ENCODE measurements at places on chromosomes 7 and 10. TPM values are rescaled to one million over a fixed set of nuclear protein-coding genes. Genes with fewer than 3 reads are reported as not detected.

Gene ACSL5
- 6.2 TPM for total RNA-seq

Gene KAZALD1
- 2.2 TPM for total RNA-seq

Gene TACR2
- total RNA-seq = 0.33 TPM

Gene OR13A1
- total RNA-seq = not detected

Gene CTAGE4
- not detected for total RNA-seq

DNA sequence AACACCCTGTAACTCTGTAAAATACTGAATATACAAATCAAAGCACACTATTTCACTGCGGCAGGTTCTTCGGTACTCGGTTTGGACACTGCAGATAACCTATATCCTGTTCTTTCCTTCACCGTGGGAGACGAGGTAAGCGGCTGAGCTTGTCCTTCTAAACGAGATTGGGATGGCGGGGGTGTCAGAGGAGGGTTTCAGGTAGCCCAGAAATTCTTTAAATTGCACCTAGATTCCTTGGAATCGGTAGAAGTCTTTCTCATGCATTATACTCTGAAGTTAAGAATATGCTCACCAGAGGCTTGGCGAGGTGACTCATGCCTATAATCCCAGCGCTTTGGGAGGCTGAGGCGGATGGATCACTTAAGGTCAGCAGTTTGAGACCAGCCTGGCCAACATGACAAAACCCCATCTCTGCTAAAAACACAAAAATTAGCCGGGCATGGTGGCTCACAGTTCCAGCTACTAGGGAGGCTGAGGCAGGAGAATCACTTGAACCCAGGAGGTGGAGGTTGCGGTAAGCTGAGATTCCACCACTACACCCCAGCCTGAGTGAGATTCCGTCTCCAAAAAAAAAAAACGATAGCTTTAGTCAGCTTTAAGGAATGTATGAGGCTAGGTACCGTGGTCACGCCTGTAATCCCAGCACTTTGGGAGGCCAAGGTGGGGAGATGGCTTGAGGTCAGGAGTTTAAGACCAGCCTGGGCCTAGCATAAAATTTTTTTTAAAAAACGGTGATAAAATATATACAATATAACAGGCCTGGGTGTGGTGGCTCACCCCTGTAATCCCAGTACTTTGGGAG, 10.1 kb upstream of the LAT2 start:
- no peak for DNase-seq

DNA sequence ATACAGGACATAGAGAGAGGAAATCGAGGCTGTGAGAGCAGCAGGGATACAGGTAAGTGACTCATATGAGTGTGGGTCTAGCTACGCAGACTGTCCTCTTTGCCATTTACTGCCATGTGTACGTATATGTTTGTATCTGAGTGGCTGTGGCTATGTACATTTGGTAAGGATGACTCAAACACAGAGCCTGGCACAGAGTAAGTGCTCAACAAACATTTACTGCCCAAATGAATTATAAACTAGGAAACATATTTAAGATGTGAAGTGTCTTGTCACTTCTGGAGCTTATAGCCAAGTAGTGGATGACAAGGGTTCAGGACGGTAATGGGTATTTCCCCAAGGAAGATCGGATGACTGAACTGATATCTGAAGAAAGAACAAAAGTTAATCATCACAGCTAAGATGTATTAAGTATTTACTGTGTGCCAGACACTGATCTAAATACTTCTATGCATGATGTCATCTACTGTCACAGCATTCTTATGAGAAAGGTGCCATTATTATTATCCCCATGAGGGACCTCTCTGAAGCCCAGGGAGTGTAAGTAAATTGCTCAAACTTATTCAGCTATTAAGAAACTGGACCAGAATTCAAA, 6.0 kb downstream of the MRPL43 start:
- DNase-seq = no peak

- no peak for DNase-seq
These were observed 34.2 kb upstream of the TCF7L2 start for GRCh38 chr10:112915590-112916572.

DNA sequence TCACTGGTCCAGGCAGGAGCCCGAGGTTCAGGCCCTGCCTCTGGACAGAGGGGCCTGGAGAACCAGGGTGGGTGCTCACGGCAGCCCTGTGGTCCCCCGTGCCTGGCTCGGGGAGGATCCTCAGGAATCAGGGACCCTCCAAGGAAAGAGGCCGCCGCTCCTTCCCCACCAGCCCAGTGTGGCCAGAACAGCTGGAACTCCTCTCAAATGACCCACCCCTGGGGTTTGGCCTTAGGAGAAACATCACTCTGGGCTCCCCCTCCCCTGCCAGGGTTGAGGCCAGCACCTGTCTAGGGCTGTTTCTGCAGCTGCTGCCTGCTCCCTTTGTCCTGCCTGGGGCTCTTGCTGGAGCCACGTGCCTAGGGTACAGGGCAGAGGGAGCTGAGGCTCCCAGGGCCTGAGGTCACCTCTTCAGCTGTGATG, 161.0 kb downstream of the RNF216 start:
- no peak for DNase-seq

DNA sequence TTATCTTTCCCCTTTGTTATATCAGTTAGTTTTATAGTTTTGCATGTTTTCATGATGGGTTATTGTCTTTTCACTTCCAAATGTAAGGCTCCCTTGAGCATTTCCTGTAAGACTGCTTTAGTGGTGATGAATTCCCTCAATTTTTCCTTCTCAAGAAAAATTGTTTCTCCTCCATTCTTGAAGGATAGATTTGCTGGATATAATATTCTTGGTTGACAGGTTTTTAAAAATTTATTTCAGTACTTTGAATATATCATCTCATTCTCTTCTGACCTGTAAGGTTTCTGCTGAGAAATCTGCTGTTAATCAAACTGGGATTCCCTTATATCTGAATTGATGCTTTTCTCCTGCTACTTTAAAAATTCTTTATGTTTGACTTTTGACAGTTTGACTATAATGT, 33.3 kb downstream of the SCART1 start:
- DNase-seq = no peak

DNA sequence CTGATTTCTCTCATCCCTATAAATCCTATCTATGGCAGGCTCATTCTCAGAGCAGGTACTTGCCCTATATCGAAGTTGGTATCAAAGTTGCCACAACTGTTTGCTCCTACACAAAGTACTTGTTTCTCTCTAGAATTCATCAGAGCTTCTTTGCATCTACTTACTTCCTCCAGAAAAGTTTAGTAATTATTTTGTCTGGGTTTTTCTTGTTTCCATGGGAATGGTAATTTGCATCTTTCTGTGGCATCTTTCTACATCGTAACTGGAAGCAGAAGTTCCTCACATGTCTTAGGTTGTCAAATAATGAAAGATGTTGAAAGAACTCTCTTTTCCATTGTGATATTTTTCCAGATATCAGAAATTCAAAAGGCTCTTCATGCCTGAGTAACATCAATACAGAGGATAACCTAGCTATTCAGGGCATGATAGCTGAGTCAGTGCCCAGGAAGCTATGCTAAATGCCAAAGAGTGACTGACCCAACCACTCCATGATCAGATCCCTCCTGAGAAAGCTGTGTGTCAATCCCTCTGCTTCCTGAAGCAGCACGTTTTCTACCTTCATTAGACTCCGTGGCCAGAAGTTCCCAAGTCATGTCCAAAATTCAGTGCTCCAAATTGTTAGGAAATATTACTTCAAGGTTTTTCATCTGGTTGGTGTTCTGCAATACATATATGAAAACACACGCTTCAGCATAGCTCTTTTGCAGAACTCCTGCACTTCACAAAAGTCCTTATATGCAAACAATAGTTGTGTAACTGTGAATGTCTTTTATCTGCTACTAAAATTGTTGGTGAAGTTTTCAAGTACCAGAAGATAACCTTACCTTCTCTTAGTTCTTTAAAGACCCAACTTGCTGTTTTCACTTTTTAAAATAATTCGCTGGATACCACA, 216.5 kb downstream of the VTI1A start:
- DNase-seq = no peak

DNA sequence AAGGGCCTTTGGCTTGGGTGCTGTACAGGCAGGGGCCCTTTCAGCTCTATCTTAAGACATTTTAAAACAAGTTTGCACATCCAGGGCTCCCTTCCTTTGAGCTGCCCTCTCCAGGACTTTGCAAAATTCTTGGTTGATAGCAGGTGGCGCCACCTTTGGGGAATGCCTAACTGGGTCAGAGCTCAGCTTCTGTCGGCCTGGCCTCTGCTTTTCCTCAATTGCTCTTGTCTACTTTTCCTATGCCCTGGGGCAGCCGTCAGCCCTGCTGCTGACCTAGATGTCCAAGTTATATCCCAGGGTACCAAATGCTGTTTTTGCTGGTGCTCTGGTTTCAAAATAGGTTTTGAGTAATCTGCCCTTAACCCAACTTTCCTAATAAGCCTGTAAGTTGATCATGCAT, 65.8 kb downstream of the APBB1IP start:
- no peak for DNase-seq

GRCh38 chr10:23065181-23065948, 30.0 kb upstream of the MSRB2 start:
- DNase-seq = peak; percentile 90

- DNase-seq = no peak
These were observed 52.2 kb downstream of the ASB13 start for GRCh38 chr10:5614155-5614721.

GRCh38 chr10:72639441-72639873, 13.6 kb upstream of the MICU1 start:
- DNase-seq = no peak

- DNase-seq = no peak
These were observed 38.8 kb downstream of the CDHR3 start for GRCh38 chr7:106001886-106002285.

- DNase-seq = no peak
These were observed 241.9 kb upstream of the LRGUK start for GRCh38 chr7:133885213-133885612.

DNA sequence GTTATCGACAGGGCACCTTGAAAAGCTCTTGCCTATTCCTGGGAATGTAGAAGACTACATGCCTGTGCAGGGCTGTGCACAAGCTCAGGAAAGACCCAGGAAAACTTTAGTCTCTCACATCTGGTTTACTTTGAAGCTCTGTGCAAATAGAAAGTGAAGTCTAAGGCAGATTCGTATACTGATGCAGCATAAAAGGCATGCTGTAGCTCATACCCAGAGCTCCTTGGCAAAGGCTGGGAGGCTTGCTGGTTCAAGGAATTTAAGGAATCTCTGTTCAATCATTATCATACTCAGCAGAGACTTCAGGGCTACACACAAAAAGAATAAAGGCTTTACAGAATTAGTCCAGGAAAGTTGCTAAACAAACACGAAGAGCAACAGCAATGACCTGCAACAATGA, 192.0 kb downstream of the OTUD1 start:
- DNase-seq = no peak

- no peak for DNase-seq
These were observed 8.0 kb upstream of the SPOCK2 start for GRCh38 chr10:72096115-72097000.

GRCh38 chr10:23892296-23892695, 316.6 kb upstream of the KIAA1217 start:
- DNase-seq = no peak

DNA sequence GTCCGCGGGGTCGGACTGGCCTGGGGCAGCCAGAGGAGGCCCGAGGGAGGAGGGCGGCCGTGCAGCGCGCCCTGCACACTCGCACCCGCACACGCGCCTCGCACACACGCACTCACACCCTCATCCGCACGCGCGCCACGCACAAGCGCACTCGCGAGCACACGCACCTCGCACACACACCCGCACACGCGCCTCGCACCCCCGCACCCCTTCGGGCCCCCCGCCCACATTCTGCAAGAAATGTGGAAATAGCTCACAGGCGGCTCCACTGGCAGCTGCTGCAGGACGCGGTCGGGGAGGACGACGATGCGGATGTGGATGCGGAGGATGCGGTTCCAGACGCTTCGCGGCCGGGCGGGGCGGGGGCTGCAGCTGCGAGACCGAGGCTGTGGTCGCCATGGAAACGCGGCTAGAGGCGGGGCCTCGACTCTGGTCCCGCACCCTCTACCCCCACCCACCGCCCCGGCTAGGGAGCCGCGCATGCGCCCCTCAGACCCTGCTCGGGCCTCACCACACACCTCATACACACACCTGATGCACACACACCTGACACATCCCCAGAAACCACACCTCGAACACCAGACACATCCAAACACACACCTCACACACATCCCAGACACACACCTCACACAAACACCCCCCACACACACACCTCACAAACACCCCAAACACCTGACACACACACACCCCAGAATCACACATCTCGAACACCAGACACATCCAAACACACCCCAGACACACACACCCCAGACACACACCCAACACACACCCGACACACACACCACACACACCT, at the start of gene CALY:
CALY (minus strand) TSS at position 320 of the 793 bp plus-strand sequence. CDS start 7,907 bp downstream, outside the sequence.
- DNase-seq = no peak

GRCh38 chr10:51214207-51215196, 140.2 kb downstream of the PRKG1 start:
- DNase-seq = peak; percentile 56

- peak; percentile 28 for DNase-seq
These were observed 180.3 kb downstream of the DNAJB6 start for GRCh38 chr7:157516911-157517781.

GRCh38 chr10:91219371-91220193, 881 bp upstream of the PCGF5 start:
- no peak for DNase-seq

DNA sequence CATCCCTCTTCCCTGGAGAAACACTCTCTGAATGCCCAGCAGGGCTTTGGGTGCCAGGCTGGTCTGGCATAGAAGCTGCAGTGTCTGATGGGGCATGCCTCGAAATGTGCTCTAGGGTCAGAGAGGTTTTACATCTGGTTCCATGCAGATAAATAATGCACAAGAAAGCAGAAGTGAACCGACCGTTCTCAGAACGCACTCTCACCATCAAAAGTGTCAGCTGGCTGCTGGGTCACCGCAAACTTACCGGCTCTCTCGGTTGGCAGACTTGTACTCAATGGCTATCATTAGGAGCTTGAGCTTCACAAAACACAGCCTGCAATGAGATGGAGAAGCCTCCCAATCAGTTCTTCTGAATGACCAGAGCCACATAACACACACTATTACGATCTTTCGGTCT, 610.0 kb downstream of the KCNMA1 start:
- DNase-seq = no peak

GRCh38 chr7:5248201-5248885, 34.4 kb upstream of the SLC29A4 start:
- DNase-seq = peak; percentile 26

- DNase-seq = no peak
These were observed 734.3 kb upstream of the POT1 start for GRCh38 chr7:125663961-125664360.

DNA sequence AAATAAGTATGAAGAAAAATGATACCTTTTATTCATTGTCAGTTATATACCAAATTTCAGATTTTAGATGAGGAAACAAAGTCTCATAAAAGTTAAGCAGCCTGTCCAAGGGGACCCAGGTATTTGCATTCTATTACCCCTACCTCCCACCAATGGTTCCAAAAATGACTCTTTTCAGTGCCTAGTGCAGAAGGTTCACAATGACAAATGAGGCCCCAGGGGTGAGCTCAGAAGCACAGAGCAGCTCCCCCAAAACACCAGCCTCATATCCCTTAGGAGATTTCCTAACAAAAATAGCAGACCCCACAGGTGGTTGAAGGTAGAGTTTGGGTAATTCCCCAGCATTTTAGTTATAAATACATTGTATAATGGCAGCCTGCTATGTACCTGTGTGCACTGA, 168.6 kb downstream of the REEP3 start:
- DNase-seq = no peak

Data from adrenal gland (tissue), 19 donors.